AG04449 (cell line): ENCODE measurements at places on chromosomes 6 and 20.

GRCh38 chr6:105797286-105797979 lies 288.7 kb upstream of the PRDM1 start:
- DNase-seq: no peak

DNA sequence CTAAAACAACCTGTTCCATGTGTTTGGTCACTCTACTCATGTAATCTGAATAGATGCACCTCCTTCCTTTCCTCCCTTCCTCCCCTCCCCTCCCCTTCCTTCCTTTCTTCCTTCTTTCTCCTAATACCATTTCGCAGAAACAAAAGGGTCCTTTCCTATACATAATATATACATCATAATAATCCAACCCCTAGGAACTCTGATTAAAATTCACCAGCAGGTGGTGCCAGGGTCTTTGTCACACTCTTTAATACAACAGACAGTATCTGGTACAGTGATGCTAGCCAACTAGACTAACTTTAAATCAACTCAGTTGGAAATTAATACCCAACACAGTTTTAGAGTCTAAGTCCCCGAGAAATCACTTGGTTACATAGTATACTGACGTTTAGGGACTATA lies 181.2 kb upstream of the SHLD1 start:
- DNase-seq: no peak

- DNase-seq: no peak
These were observed 1.2 kb downstream of the ABHD12 start for GRCh38 chr20:25389401-25389857.

DNA sequence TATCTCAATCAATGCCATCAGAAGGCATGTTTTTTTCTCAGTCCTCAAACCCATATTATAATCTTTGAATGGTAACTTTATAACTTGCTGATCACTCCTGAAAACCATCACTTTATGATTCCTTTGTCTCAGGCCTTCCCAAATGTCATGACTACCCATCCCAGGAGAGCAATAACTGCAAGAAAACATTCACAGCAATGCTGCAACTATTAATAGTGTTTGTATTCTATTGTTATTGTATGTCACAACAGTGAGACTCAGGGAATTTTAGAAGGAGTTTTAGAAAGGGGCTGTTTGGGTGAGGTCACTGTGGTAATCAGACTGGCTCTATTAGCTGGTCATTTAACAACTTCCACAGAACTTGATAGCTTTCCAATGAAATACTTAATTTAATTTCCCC lies 301.4 kb upstream of the TBX18 start:
- DNase-seq: no peak

- DNase-seq: no peak
These were observed 62.8 kb upstream of the EPB41L1 start for GRCh38 chr20:36091561-36092397.

DNA sequence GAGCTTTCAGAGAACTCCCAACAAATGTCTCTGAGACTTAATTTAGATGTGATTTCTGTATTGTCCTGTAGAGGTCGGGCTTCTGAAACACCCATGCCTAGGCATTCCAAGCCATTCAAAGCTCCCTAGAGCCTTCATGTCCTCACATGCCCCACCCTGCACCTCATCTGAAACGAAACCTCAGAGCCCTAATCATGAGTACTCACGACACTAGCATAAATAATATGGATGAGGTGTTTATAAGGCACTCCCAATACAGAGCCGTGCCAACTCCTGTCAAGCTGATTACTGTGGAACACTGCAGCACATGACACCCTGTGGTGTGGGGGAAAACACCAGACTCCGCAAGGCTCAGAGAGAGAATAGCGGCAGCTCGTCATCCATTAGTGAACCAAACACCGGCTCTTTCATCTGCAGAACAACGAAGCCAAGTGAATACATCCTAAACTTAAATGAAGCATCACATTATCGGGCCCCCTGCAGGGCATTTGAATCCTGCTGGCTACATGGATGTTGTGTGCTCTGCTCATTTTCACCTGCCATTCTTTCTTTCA lies 83.8 kb downstream of the FNDC1 start:
- DNase-seq: no peak

GRCh38 chr6:12099623-12100338 lies 87.7 kb downstream of the HIVEP1 start:
- DNase-seq: no peak

GRCh38 chr6:84606860-84607259 lies 157.5 kb downstream of the TBX18 start:
- DNase-seq: no peak

DNA sequence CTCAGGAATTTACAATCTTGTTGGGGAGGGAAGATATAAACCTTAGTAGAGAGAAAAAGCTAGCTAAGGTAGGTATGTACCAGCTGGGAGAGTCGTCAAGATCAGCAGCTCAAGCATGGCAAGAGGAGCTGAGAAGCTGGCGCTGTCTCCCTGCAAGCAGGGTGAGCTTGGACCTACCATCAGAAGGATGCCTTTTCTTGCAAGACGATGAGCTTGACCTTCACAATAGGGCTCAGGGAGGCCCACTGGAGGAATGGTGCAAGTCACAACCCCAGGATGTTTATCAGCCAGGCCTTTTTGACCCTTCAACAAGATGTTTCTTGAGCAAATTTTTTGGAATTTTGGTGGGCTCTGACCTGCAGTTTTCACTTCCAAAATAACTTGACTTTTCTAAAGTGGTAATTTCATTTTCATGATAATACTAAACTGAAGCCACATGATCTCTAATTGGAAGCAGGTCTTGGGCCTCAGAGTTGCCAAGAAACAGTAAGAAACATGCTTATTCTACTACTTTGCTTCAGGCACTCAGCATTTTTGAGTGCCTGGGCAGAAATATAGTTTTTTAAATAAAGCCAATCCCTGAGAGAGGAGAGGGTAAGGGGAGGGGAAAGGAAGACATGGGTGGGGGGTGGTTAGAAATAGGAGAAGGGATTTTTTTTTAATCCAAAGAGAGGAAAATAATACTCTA lies 258.1 kb downstream of the CLIC5 start:
- no peak for DNase-seq

- peak; percentile 89 for DNase-seq
These were observed 14.4 kb downstream of the NT5E start for GRCh38 chr6:85464260-85464644.

DNA sequence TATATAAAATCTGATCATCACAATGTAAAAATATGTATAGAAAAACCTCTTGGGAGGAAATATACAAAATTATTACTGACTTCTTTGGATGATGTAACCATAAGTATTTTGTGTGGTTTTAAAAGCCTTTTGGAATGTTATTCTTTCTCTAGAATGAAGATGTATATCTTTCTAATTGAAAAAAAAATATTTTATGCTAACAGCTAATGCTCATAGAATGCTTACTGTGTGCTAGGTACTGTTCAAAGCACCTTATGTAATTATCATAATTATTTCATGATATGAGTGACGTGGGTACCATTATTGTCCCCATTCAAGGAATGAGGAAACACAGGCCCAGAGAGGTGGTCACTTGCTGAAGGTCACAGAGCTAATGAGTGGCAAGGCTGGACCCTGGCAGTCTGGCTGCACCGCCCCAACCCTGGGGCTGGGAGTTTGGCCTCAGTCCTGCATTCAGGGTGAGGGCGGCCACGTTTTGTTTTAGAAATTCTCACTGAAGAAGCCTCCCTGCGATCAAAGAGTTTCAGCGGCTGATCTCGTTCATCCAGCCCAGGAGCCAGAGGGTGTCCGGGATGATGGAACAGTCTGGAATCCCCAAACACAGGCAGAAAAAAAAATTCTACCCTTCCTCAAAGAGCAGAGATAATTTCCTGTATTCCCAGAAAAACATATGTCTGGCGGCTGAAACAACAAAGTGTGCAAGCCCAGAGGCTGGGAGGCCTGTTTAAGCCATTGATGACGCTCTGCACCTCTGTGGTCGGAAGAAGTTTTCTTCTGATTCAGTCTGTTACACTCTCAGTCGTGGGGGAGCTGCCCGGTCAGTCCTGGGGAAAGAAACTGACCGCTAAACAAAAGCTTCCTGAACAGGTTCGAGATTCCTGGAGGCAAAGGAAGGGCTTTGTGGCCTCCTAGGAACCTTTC lies 37.3 kb downstream of the TFEB start:
- peak; percentile 95 for DNase-seq

DNA sequence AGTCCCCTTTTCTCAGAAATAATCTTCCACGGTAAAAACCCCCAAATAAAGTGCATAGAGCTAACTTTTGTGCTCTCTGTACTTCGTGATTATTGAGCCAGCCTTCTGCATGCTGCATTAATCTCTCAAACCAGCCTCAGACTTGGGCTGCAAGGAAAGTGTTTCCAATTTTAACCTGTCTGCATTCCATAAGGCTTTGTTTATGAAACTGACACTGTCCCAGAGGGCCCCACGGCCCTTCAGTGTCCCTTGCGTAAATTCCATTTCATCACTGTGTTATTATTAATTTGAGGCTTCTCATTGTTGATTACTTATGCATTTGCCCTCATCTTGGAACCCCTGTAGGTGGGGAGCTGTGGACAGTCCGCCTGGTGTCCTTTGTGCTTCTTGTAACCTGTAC lies 15.6 kb upstream of the SNRPB2 start:
- DNase-seq: no peak

- no peak for DNase-seq
These were observed 165.4 kb downstream of the CDH26 start for GRCh38 chr20:60123652-60124051.

GRCh38 chr6:125773387-125774341 lies 17.1 kb upstream of the NCOA7 start:
- DNase-seq: no peak

- no peak for DNase-seq
These were observed 18.3 kb downstream of the SNX9 start for GRCh38 chr6:157841211-157841840.

- DNase-seq: no peak
These were observed 46.2 kb downstream of the BFSP1 start for GRCh38 chr20:17485017-17485416.

GRCh38 chr6:39298061-39298460 lies 16.2 kb downstream of the KCNK17 start:
- no peak for DNase-seq

GRCh38 chr6:32685603-32686002 lies 19.1 kb upstream of the HLA-DQB1 start:
- DNase-seq: no peak

DNA sequence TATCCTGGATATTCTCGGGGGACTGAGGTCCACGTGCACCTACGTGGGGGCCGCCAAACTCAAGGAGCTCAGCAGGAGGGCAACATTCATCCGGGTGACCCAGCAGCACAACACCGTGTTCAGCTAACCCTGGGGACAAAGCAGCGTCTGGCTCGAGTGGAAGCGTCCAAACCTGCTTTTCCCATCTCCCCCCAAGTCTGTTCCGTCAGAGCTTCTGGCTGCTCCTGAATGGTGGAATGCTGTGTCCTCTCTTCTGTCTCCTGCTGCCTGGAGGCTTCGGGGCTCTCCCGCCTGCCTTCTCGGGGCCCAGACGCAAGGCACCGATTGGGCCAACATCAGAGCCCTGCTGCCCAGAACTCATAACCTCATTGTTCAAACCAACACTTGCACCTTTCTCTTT lies 56.7 kb downstream of the GMPR start:
- DNase-seq: no peak

GRCh38 chr20:12173347-12174012 lies 255.8 kb downstream of the BTBD3 start:
- no peak for DNase-seq

DNA sequence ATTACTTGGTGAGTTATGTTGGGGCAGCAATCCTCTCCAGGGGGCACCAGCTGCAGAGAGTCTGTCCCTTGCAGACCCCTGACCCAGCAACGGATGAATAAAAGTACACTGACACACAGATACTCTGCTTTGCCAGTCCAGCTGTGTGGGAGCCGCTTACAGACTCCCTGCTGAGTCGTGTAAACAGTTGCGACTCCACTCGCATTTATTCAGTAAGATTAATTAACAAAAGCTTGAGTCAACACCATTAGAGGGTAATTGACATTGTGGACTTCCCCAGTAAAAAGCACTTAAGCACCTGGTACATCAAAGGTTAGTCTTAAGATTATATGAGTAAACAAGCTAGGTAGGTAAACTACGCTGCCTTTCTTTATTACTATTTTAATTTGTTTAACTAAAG lies 92.0 kb upstream of the TMEM181 start:
- DNase-seq: no peak

- no peak for DNase-seq
These were observed 3.6 kb upstream of the BRD2 start for GRCh38 chr6:32964776-32965175.

DNA sequence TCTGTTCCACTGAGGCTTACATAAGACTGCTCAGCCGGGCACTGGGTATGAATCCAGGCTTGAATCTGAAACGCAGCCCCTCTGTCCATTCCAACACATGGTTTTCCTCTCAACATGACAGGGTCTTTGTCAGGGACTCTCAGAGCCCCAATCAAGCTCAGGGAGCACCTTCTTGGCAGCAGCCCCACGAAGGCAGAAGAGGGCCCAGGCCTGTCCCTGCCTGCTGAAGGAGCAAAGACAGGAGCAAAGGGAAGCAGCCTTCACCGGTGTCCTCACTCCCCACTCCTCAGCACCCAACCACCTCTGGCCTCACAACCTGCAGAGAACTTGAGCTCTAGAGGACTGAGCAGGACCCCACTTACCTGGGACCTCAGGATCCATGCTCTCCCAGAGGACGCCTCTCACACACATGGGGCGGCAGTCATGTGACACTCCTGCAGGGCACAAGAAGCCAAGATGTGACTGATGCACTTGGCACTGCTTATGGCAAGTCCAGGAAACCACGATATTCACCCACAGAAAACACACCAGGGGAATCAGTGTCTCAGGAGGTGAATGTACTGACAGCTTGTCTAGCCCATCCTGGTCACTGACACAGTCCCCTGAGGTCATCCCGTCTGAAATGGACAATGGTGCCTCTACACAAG lies 4.3 kb downstream of the SNHG17 start:
- no peak for DNase-seq

DNA sequence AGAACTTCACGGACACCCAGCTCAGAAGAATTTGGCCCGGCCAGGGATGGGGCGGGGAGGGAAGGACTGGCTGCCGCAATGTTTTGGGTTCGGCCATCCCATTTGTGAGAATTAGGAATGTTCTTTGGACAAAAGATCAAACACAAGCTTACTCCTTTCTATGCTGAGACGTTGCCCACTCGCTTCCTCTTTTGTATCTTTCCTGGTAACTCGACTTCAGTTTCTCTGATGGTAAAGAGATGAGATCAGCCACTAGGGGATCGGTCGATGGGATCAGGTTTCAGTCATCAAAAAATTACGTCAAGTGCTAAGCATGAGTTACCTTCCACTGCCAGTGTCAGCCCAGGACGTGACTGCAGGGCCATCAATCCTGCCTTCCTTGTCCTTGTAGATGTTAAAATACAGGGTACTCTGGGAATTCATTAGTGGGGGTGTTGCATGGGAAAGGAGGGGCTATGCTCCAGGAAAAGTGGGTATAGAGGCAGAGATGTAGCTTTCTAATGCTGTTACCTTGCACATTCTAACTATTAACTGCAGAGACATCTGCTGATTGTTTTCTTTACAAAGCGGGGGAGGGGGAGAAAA lies 190.2 kb downstream of the TSHZ2 start:
- no peak for DNase-seq
